Uterus (tissue), 4 donors: ENCODE measurements at places on chromosomes 4 and X. TPM values are rescaled to one million over a fixed set of nuclear protein-coding genes. Genes with fewer than 3 reads are reported as not detected.

NLRP2B gene
- total RNA-seq, result 0.21 TPM

ZDHHC15 gene
- total RNA-seq, result 2.0 TPM

LDB2 gene
- total RNA-seq, result 89.1 TPM

JCHAIN gene
- 12.7 TPM for total RNA-seq

DCHS2 gene
- total RNA-seq, result 51.4 TPM

IL2 gene
- total RNA-seq, result not detected

MGAT4D gene
- total RNA-seq, result not detected

AFM gene
- total RNA-seq, result 0.14 TPM

ITGB1BP2 gene
- 15.9 TPM for total RNA-seq

LEF1 gene
- 49.7 TPM for total RNA-seq

VCX3A gene
- not detected for total RNA-seq

TASL gene
- total RNA-seq, result 0.29 TPM

H2BW1 gene
- total RNA-seq, result not detected

C4orf50 gene
- total RNA-seq, result not detected

TEX13B gene
- total RNA-seq, result not detected

POF1B gene
- total RNA-seq, result 1.6 TPM

OPN1MW3 gene
- total RNA-seq, result not detected

ARAF gene
- 14.6 TPM for total RNA-seq

PCDH18 gene
- 126 TPM for total RNA-seq

JADE3 gene
- 7.6 TPM for total RNA-seq

SLC6A14 gene
- not detected for total RNA-seq

SPOCK3 gene
- total RNA-seq, result 32.9 TPM

EDNRA gene
- total RNA-seq, result 9.7 TPM
